Activated CD4-positive, CD25-positive, alpha-beta regulatory T cell (primary cell): ENCODE measurements at places on chromosomes 1 and 21.

DNA sequence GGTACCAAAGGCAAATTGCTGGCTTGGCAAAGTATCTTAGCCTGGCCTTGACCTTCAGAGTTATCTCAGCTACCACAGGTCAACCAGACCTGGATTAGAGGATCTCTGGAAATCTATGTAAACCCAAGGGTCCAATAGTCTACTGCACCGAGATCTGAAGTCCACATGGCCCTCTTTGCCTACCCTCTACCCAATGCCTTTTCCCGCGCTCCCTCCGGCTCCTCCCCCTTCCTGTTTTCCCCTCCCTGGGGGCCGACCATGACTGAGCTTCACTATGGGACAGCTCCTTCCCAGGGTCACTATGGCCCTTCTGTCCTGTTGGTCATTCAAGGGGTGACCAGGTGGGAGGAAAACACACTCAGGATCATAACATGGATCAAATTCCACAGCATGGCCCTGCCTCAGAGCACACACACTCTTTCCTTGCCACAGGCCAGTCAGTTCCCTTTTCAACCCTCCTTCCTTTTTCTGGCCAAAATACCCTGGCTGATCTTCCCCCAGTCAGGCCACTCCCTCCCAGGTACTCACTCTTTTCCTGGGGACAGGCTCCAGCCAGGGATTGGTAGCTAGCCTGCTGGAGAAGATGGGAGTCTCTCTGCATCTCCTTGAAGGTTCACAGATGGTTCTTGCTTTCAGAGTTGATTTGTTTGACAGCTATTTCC, 19.1 kb upstream of the TMEM183A start:
- no peak for DNase-seq

DNA sequence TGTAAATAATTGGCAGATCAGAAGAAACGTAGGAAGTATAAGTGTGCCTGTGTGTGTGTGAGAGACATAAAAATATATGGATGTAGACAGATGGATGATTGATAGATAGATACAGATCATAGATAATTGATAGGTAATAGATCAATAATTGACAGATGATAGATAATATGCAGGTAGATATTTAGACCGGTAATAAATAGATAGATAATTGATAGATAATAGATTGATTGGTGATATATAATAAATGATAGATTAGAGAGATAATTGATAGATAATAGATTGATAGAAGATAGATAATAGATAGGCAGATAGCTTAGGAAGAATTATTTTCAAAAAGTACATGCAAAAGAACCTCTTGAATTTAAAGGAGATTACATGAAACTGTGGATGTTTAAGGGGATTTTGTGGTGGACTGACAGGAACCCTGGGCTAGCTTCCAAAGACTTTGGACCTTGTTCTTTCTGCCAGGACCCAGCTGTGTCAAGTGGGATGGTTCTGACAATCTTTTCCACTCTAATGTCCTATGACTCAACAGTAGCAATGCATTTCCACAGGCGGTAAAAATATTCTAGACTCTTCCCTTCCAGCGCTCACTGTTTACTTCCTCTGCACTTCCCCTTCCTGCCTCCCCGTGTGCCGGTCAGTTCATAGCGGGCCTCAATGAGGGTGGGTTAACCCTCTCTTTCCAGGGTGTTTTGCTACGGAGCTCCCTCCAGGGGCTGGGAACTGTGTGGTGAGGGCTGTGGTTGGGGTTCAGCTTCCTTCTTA, 39.4 kb downstream of the KCNJ15 start:
- DNase-seq, result no peak

DNA sequence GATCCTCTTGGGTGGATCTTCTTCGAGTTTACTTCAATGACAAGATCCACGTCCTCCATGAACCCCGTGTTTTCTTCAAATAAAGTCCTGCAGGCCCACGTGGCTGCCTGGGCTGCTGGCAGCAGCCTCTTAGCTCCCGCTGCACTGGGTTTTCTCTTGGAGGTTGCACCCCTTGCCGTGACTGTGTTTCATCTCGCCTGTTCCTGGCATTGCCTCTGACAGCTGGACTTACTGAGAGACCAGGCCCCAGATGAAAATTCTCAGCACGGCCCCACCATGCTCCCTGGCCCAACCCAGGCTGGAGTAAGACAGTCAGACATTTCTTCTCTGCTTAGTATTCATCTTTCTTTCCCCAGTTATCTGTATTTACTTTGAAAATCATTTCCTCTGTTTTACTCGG, 274.8 kb upstream of the RUNX1 start:
- no peak for DNase-seq

DNA sequence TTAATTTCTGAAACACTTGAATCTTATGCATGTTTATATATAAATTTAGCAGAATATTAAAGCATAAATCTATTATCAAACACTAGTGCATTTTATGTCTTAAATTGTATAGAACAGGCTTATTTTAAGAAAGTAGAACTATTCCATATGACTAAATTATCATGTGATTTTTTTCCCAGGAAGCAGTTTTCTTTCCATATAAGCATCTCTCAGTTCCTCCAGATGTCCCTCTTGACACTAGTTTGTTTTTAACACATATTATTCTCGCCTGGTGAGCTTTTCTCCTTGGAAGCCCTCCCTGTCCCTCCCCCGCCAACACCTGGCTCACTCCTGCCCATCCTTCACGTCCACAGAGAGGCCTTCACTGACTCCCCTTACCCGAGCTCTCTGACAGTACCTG, 48.3 kb upstream of the BCAR3 start:
- no peak for DNase-seq

GRCh38 chr1:17347769-17348592, 24.0 kb upstream of the PADI6 start:
- no peak for DNase-seq

DNA sequence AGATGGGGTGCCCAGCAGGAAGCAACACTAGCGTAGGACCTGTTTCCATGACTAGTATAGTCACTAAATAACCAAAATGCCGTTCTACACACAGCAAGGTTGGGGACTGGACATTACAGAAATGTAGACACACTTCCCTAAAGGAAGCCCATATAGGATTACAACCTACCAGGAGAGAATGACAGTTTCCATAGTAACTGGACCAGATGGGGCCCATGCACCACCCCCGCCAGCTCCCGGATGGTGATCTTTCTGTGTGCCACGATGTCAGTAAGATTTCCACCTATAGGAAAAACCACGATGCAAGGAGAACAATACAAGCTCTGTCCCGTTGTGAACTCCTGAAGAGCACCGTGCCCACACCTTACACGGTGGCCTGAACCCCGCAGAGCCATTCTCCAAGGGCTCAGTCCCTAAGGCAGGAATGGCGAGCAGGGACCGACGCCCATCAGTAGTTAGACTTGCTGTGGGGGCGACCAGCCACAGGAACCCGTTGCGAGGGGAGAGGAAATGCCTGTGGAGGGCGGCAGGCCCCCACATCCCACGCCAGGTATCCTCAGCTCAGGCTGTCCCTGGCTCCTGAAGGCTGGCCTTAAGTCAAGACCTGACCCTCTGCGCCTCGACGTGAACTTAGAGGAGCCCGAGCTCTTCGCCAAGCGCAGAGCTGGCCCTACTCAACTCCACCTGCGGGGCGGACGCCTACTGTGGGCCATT, 13.6 kb upstream of the CEP85 start:
- no peak for DNase-seq

DNA sequence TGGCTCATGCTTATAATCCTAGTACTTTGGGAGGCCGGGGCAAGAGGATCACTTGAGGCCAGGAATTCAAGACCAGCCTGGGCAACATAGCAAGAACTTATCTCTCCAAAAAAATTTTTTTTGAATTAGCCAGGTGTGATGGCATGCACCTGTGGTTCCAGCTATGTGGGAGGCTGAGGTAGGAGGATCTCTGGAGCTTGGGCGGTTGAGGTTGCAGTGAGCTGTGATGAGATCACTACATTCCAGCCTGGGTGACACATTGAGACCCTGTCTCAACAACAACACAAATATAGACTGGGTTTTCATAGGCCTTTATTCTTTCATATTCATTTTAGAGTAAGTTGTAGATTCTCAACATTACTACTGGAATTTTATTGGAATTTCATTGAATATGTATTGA, 12.8 kb downstream of the MED18 start:
- no peak for DNase-seq

GRCh38 chr1:164473544-164473943, 85.4 kb upstream of the PBX1 start:
- no peak for DNase-seq

- no peak for DNase-seq
These were observed 17.0 kb downstream of the CERS2 start for GRCh38 chr1:150957666-150958065.

DNA sequence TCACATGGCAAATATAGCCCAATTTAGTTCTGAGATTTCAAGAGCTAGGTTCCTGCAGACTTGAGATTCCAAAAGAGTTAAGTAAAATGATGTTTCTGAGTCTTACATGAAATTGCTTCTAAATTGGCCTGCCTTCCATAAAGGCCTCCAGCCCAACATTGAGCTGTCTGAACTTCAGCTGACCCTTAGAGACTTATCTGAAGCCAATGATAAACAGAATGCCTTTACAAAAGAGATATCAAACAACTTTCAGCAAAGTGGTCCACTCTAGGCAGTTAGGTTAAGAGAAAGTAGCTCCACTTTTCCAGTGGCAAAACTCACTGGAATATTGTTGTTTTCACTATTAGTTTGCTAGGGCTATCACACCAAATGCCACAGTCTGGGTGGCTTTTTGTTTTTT, 6.3 kb upstream of the RC3H1 start:
- no peak for DNase-seq

- no peak for DNase-seq
These were observed 29.6 kb downstream of the KIAA0040 start for GRCh38 chr1:175162955-175163354.

GRCh38 chr1:55156608-55157007, 58.6 kb downstream of the USP24 start:
- no peak for DNase-seq

GRCh38 chr1:143652744-143653428, 318.9 kb downstream of the FAM72C start:
- DNase-seq, result no peak

- DNase-seq, result no peak
These were observed 186.2 kb downstream of the C1orf94 start for GRCh38 chr1:34362949-34363348.

DNA sequence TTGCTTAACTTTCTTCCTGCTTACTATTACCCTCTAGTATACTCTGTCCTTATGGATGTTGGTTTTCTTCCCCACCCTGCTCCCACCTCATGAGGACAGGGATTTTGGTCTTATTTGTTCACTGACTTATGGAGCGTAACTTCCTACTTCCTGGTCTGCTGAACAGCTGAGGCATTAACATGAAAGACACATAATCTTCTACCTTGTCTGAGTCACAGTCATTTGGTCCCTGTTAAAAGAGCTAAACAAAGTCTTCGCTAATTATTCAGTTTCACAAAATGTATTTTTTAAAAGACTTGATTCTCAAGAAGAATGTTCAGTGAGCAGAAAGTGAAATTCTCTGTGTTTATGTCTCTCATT, 18.5 kb downstream of the RNASEL start:
- DNase-seq, result no peak

DNA sequence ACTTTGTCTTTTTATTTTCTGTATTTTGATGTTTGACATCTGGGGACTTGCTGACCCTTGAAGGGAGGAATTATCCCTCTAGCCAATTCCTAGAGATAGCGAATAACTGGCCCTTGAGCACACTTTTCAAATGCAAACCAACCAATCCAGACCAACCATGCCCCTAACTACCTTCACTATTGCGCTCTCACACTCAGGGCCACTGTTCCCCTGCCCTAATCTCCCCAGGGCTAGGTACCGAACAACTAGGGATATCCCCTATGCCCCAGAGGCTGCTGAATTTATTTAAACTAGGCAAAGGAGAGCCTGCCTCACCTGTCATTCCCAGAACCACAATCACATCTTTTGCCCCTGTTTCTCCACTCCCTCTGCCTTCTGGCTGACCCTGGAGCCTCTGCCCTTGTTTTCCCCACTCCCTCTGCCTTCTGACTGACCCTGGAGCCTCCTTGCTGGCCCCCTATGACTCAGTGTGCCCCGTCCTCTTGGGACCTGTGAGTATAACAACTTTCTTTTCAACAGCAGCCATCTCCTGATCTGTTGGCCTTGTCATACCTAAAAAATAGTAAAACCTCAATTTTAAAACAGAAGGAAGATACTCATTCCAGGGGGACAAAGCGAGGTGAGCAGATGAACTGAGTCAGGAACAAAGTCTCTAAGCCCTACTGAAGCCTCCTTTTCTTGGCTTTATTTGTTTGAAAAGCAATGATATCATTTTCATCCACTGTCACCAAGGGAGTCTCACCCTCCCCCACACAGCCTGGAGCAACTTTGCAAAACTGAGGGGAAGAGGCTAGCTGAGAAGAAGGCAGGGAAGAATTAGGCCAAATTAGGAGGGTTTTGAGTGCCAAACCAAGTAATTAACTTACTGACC, 115.5 kb downstream of the NMNAT2 start:
- no peak for DNase-seq

- no peak for DNase-seq
These were observed 11.4 kb upstream of the BCAR3 start for GRCh38 chr1:93692983-93693591.

GRCh38 chr1:90504509-90504908, 212.6 kb downstream of the BARHL2 start:
- no peak for DNase-seq

- DNase-seq, result no peak
These were observed 3.7 kb downstream of the HSD11B1 start for GRCh38 chr1:209708297-209708696.

GRCh38 chr21:34552360-34553098, 40.5 kb upstream of the KCNE1 start:
- DNase-seq, result no peak

DNA sequence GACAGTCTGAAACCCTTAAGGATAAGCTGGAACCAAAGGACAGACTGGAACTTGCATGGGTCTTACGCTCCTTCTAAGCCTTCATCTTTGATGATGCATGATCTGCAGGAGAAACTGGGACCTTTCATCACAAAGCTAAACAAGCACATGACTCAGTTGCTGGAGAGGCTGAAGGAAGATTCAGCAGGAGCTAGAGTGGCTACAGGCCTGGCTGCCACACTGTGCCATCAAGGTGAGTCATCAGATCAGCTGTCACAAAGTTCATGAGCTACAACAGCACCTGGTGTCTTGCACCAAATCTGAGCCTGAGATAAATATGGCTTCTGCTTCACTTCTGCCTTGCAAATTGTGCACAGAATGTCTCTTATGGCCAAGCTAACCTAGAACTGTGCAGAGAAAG, 95.5 kb upstream of the MARK1 start:
- no peak for DNase-seq
